Stromal cell of bone marrow (primary cell): ENCODE measurements at places on chromosomes 6 and 20.

DNA sequence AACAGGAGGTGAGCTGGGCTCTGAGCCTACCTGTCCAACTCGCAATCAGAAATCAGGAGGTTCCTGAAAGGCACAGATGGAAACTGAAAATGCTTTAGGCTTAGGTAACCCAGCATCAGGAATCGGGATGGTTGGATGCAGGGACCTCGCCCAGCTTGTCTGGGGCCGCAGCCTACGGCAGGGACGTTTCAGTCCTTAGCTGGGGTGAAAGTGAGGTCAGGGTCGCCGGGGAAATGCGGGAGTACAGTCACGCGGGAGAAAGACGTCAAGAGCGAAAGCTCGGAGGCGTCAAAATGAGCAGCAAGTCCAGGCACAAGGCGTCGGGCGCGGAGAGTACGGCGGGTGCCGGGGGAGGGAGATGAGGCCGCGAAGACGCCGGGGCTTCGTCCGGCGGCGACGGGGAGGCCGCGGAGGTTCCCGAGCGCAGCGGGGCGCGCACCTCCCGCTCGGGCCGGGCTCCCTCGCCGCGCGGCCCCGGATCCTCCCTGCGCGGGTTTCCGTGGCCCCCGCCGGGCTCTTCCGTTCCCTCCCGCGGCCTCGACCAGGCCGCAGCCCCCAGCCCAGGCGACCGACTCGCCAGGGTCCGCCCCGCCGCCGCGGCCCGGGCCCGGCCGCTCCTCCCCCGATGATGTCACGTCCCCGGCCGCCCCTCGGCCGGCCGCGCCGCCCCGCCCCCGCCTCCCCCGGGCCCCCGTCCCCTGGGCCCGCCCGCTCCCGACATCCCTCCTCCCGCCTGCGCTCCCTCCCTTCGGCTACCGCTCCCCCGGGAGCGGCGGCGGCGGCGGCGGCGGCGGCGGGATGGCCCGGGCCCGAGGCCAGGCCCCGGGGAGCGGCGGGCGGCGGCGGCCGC lies at the start of gene EBF4:
EBF4 (plus strand) TSS at position 745 of the 850 bp plus-strand sequence. CDS start 866 bp downstream, outside the sequence.
- no peak for DNase-seq

GRCh38 chr6:64996301-64996700 lies 710.7 kb downstream of the EYS start:
- DNase-seq, result no peak

DNA sequence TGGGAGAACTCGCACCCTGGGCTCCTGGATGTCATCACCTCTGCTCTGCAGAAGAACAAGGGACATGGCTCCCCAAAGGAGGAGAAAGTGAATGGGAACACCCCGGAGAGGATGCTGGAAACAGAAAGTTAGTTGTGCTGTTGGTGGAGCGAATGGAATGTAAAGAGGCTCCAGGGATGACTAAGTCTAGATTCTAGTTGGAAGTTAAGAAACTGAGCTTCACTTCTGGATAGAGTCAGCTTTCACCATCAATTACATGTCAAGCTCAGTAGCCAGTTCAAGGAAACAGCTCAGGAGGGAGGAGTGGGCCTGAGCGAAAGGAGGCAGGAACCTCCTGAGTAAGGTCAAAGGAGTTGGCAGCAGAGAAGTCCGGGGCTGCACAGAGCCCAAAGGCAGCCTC lies 132.1 kb upstream of the ARID1B start:
- peak; percentile 18 for DNase-seq

DNA sequence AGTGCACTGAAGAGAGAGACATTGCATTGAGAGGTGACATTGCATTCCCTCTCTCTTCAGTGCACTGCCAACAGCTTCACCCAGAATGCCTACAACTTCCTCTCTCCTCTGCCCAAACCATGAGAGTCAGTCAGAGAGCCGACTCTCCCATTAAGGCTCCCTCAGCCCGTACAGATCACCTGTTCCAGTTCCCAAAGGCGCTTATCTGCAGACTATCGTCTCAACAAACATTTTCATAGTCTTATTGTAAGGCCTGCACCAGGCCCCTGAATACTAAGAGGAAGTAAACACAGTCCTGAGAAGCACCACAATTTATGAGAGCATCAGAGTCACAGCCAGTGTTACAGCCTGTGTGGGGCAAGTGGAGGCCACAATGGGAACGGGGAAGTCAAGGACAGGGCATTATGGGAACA lies 53.7 kb downstream of the GFOD1 start:
- DNase-seq, result no peak

- DNase-seq, result peak; percentile 39
Observed at GRCh38 chr6:11653028-11653583, 115.6 kb downstream of the TMEM170B start.

DNA sequence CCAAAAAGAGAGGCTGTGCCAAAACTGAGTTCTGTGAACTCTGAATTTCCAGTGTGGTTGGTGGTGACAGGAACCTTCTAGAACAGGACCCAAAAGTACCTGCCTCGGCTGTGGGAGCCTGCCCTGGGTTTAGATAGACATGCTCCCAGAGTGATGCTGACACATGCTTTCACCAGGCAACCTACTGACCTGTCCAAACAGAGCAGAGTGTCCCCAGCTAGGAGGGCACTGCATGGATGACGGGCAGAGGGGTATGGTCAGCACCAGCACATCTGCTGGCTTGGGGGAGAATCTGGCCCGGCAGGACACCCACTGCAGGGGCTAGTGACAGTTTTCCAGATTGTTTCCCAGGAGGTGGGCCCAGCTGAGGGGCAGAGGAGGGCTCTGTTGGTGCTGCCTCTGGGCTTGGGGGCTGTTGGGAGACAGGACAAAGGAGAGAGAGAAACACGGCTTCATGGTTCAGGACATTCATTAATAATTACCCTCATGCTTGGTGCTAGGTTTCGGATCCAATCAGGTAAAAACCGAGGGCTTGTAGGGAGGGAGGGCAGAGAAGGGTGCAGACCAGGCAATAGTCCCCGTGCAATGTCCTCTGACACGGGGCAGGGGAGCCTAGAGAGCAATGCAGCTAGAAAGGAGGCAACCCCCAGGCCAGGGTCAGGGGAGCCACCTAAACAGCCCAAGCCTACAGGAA lies 15.0 kb downstream of the KCNK5 start:
- DNase-seq, result no peak

DNA sequence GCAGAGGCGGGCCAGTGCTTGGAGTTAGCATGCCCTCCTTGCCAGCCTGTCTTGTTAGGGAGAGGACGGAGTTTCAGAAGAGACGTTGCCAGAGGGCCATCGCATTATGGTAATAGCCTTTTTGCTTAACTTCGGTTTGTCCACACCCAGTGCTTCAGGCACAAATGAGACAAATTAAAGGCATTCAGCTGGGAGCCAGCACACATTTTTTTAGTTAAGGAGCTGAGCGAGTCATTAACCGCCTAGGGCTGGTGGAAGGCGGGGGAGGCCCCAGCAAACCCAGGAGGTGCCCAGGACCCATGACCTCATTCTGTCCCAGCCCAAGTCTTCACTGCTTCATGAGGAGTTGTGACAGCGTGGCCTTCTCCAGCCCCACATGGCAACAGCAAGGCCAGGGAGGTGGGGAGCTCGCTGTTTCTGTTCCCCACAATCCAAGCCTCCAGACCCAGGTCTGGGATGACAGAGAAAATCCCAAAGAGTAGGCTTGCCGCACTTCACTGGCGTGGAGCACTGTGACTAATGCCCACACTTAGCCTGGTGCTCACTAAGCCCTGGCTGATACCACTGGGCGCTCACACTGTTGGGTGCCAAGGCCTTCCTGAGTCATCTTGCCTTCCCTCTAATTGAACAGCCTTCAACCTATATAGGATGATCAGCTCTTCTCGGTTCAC lies 237.1 kb downstream of the ANKRD60 start:
- DNase-seq, result peak; percentile 58

- no peak for DNase-seq
Observed at GRCh38 chr6:40476673-40477072, 110.5 kb downstream of the LRFN2 start.

- DNase-seq, result no peak
Observed at GRCh38 chr20:17541996-17542395, 10.8 kb upstream of the BFSP1 start.

- DNase-seq, result no peak
Observed at GRCh38 chr20:47070176-47070575, 175.5 kb downstream of the EYA2 start.

- no peak for DNase-seq
Observed at GRCh38 chr6:15110726-15111354, 135.0 kb upstream of the JARID2 start.
